Foreskin keratinocyte (primary cell): ENCODE measurements at places on chromosomes 7 and 10. TPM values are rescaled to one million over a fixed set of nuclear protein-coding genes. Genes with fewer than 3 reads are reported as not detected.

SLC18A2 gene
- total RNA-seq = not detected in 2 replicates

KIAA1549 gene
- 4.9 and 5.1 TPM in 2 replicates for total RNA-seq

PRSS37 gene
- not detected in 2 replicates for total RNA-seq

CNTNAP2 gene
- 0.11 and 0.17 TPM in 2 replicates for total RNA-seq

BTBD16 gene
- 0.48 and 0.53 TPM in 2 replicates for total RNA-seq

HMX2 gene
- not detected in 2 replicates for total RNA-seq

CCDC186 gene
- total RNA-seq = 13.9 and 14.6 TPM in 2 replicates
